NCI-H1417 (cell line): ENCODE measurements at places on chromosomes 2 and 18.

DNA sequence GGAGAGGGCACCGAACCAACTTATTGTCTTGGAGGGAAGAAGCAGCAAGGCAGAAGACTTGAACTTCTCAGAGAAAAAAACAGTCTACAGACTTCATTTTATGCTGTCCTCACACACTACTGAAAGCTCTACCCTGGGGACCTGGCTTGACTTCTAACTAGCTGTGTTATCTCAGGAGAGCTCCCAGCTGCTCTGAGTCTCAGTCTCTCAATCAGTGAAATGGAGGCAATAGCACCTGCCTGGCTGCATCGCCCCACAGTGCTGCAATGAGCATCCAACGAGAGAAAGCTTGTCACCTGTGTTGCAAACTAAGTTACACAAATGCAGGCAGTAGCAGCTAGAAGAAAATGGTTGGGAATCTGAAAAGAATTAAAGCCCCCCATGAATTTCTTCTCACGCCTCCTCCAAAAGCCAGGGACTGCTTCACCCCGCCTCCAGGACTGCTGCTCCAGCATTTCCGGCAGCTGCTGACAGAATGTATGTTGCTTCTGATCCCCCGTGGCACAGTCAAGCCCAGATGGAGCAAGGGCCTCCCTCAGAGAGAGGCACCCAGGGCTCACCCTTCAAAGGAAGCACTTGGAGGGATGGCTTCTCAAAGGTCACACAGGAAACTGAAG is 116.3 kb downstream of the BCL11A start:
- no peak for DNase-seq

DNA sequence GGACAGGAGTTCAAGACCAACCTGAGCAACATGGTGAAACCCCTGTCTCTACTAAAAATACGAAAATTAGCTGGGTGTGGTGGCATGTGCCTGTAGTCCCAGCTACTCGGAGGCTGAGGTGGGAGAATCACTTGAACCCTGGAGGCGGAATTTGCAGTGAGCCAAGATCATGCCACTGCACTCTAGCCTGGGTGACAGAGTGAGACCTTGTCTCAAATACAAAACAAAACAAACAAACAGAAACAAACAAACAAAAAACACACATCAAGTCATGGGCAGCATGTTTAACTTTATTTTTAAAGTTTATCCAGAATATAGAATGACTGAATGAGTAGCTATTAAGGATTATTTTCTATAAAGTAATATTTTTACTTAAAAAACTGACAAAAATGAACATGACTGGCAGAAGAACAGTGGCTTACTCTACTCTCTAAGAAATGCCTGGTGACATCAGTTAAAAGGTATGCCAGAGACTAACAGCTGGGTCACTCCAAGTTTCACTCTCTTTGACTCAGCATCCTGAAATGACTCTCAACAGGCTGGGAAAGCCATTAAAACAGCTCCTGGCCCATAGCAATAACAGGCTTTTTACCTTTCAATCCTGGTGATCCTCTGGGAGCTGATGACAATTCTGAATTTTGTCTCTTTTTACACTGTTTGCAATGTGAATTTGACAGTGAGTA is 281.6 kb upstream of the STON1 start:
- DNase-seq: peak; percentile 41

- peak; percentile 78 for DNase-seq
Observed at GRCh38 chr2:8889978-8890377, 52.6 kb upstream of the KIDINS220 start.

GRCh38 chr2:19702267-19702666 is 199.5 kb downstream of the TTC32 start:
- no peak for DNase-seq

- DNase-seq: no peak
Observed at GRCh38 chr2:55482186-55482884, 37.2 kb upstream of the CFAP36 start.

- DNase-seq: no peak
Observed at GRCh38 chr18:76442413-76443171, 52.5 kb downstream of the ZNF516 start.

DNA sequence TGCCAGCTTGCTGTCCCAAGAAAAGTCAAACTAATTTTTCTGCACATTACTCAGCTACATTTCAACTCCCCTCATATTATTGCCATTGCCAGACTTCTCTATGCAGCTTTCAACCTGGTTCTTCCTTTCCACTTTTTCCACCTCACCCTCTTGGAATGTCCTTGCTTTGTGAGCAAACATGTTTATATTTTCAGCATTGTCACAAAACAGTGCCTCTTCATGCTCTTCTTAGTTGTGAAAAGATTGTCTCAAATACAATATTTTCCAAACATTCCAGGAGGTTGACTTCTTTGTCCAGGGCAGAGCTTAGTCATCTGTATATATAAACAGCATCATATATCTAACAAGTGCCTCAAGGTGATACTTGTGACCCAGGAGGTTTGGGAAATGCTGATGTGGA is 803.3 kb upstream of the CELF4 start:
- DNase-seq: no peak

DNA sequence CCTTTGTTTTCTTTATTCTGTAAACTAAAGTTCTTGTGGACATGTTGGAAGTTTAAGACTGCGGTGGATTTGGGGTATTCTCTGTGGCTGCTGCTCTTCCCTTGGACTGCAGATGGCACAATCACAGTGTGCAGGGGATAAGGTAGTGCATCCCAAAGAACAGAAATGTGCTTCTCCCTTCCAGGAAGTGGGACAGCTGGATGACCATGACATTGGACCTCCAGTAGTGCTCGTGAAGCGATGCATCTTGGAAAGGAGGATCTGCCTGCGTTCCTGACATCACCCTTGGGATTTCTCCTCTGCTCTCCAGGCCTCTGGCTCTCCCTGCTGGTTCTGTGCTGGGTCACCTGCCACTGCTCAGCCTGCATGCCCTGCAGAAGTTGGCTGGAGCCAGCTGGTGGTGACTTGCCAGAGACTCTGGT is 109.9 kb downstream of the SLC4A3 start:
- DNase-seq: no peak

DNA sequence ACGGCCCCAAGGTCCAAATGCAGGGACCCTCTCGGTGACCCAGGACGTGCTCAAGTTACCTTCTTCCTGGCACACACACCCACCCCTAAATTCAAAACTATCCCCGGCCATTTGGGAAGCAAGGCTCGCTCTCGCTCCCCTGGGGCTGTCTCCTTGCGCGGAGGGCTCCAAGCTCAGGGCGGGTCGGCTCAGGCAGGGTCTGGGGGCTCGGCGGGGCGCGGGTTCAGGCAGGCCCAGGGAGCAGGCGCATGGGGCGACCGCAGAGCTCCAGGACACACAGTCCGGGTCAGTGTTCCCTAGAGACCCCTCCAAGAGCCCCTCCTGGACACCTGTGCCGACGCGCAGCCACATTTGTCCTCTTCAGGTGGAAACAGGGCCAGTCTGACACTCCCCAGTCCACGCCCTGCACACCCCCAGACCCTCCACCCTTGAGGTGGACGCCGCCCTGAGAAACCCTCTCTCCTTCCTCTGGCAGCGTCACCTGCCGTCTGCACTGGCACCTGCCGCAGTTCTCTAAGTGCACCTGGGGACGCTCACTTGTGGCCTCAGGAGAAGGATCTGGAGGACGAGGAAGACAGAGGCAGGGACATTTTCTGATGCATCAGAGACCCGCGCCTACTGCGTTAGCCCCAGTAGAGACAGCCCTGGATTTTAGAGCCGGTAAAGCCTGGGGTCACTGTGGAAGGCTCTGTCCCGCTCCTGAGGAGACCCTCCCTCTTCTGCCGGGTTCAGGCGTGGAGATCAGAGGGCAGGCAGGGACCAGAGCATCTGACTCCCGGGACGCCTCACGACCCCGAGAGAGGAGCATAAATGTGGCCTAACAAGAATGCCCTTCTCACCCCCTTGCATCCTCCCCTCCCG is 138.8 kb downstream of the TWIST2 start:
- peak; percentile 0 for DNase-seq

DNA sequence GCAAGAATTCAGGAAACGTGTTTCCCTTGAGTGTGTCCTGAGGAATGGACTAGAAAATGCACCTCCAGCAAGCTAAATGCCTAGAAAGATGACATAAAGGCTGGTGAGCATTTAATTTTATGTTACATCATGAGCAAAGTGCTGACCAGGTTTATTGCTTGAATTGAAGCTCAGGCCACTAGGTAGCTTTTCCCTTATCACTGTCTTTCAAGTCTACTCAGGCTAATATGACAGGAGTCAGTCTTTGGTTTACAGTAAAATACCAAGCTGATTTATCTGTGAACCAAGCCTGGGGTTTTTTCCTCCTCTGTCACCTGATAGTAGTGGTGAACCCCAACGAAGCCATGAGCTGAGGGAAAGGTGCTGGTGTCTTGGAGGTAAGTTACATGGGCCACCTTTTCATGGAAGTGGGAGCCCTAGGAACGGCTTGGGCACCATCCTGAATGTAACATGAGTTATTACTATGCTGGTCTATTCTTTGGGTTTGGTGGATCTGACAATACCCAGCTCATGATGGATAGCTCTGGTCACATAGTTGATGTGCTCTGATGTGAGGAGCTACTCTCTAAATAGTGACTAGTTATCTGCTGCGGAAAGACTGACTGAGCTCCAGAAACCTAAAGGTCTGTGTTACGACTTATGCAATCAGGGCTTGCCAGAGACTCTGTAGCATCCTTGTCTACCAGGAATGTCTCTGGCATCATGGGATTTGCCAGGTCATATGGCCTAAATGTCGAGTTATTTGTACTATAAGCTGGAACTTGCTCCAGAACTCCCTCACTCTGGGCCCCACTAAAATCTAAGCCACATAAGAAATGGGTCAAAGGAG is 39.8 kb downstream of the NUP35 start:
- no peak for DNase-seq

- DNase-seq: no peak
Observed at GRCh38 chr18:47893939-47894699, 36.3 kb downstream of the SMAD2 start.

GRCh38 chr2:32289165-32289999 is 11.7 kb downstream of the YIPF4 start:
- no peak for DNase-seq
